ENCODE measurements at places on chromosomes 6 and 20. TPM values are rescaled to one million over a fixed set of nuclear protein-coding genes. Genes with fewer than 3 reads are reported as not detected.

The CD93 gene
- 413 TPM for total RNA-seq

- DNase-seq = no peak
These were observed 6.6 kb upstream of the CPXM1 start for GRCh38 chr20:2807019-2807418.

- DNase-seq = peak; percentile 70
These were observed 17.5 kb upstream of the CEP85L start for GRCh38 chr6:118668761-118669385.

GRCh38 chr6:11346516-11346915, 114.0 kb upstream of the NEDD9 start:
- DNase-seq = no peak

DNA sequence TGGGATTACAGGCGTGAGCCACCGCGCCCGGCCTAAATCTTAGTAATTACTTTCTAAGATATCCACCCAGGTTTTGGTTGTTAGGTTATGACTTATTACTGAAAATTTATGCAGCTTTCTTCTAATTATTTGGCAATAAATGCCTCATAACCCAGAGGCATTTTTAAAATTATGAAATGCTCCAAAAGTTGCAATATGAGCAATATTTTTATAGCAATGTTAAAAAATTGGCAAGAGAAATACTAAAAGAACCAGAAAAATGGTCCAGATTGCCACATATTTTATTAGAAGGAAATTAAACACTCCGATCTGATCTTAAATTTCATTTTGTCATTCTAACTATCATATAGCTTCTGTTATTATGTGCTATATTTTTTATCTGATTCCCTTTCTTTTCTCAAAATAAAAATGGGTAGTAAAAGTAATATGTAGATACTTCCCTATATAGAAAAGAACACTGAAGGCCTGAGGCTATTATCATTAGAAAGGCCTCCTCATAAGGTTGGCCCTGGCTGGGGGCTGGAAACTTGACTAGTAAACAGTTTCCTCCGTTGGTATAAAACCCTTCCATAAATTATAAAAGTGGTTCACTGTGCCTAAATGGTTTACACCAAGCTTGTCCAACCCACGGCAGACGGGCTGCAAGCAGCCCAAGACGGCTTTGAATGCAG, 22.1 kb downstream of the BLOC1S5 start:
- DNase-seq = no peak

The ALDH5A1 gene
- 1.8 TPM for total RNA-seq

The SRMS gene
- not detected for total RNA-seq

- DNase-seq = no peak
These were observed 19.6 kb downstream of the LEMD2 start for GRCh38 chr6:33769248-33769821.

DNA sequence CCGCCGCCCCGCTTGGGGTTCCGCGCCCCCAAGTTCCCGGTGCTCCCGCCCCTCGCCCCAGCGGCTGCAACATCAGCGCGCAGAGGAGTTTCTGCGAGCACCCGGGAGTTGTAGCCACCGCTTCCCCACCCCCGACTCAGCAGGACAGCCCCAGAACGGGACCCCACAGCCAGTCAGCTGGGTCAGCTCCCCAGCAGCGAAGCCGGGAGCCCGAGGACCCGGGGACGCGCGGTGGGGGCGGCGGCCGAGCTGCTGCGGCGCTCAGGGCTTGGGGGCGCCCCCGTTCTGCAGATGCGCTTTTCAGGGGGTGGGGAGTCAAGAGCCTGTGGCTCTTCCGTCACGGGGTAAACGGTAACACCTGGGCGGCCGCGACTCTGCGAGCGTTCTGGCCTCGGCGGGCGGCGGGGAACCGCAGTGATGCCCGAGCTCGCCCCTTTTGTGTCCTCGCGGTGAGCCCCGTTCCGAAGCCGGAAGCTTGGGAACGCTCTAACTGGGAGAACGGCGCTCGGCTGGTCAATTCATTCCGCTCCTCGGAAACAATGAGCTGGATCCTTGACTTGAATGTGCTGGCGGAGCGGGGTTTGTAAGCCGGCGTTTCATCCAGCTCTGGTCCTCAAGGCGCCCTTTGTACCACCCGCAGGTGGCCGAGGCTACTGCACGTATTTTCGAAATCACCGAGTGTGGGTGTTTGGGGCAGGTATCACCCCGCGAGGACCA, 774 bp downstream of the PLEKHG1 start:
- peak; percentile 76 for DNase-seq

DNA sequence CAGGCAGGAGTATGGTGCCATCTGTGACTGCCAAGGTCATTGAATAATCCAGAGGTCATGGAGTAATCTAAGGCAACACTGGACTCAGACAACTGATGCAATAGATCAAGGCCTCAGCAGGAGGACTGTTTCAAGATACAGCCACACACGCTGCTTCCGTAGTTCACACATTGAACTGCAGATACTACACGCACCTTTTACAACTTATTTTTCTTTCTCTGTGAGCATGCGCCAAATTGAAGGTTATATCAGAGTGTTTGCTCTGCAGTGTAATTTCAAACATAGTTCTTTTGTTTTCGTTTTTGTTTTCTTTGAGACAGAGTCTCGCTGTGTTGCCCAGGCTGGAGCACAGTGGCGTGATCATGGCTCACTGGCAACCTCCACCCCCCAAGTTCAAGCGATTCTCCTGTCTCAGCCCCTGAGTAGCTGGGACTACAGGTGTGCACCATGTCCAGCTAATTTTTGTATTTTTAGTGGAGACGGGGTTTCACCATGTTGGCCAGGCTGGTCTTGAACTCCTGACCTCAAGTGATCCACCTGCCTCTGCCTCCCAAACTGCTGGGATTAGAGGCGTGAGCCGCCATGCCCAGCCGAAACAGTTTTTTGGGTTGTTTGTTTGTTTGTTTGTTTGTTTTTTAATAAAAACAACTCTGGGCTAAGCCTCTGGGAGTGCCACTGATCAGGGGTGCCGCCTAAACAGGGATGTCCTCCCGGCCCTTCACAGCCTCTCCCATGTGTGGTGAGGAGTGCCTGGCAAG, 96.6 kb upstream of the NAA20 start:
- no peak for DNase-seq

DNA sequence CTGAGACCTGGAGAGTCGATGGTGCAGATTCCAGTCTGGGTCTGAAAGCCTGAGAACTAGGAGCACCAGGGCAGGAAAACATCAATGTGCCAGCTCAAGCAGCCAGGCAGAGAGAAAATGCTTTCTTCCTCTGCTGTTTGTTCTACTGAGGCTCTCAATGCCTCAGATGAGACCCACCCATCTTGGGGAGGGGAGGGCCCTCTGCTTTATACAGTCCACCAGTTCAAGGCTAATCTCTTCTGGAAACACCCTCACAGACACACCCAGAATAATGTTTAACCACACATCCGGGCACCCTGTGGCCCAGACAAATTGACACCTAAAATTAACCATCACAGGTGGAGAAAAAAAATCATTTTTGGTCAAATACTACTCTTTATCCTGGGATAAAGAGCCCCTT, 89.3 kb upstream of the SLC22A23 start:
- no peak for DNase-seq

The HCRTR2 gene
- total RNA-seq = not detected

The SIRPB1 gene
- total RNA-seq = 6.5 TPM

GRCh38 chr6:150373260-150373701, 4.5 kb downstream of the IYD start:
- DNase-seq = no peak
